GM04503 (cell line): ENCODE measurements at places on chromosomes 6 and 20.

- no peak for DNase-seq
These were observed 84.2 kb downstream of the MRPL14 start for GRCh38 chr6:44042989-44043478.

DNA sequence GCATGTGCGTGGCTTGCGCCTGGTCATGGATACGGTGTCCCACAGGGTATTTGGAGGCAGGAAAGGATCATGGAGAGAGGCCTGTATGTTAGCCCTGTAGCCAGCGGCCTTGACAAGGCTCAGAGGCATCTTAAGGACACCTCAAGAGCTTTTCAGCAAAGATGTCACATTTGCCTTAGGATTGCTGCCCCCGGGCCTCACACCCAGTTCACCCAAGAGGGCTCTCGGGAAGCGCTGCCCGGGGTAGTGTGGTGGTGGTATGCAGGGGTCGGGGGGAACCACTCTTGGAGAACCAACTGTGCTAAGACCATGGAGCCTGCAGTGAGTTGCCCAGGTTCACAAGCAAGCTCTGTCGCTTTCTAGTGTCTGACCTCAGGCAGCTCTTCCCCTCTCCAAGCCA, 36.9 kb upstream of the VSTM2L start:
- no peak for DNase-seq

DNA sequence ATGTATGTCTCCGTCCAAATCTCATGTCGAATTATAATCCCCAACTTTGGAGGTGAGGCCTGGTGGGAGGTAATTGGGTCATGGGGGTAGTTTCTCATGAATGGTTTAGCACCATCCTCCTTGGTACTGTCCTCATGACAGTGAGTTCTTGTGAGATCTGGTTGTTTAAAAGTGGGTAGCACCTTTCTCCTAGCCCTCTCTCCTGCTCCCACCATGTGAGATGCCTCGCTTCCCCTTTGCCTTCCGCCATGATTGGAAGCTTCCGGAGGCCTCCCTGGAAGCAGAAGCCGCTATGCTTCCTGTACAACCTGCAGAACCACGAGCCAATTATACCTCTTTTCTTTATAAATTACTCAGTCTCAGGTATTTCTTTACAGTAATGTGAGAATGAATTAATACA, 123.1 kb downstream of the FYN start:
- no peak for DNase-seq

DNA sequence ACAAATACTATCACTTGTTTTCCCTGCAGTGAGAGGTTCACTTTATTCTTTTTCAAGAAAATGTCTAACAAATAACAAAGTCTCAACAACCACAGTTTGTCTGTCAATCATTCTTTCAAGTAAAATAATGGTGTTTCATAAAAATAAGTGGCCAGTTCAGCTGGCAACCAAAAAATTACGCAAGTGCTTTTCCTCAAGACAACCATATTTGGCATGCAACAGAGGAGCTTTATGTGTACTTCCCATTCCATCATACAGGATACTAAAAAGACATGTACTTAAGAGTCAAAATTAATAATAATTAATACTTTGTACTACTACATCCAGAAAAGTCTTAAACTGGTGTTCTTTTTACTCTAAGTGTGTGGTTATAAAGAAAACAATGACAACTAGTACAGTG, 34.6 kb downstream of the ATG5 start:
- DNase-seq = no peak

DNA sequence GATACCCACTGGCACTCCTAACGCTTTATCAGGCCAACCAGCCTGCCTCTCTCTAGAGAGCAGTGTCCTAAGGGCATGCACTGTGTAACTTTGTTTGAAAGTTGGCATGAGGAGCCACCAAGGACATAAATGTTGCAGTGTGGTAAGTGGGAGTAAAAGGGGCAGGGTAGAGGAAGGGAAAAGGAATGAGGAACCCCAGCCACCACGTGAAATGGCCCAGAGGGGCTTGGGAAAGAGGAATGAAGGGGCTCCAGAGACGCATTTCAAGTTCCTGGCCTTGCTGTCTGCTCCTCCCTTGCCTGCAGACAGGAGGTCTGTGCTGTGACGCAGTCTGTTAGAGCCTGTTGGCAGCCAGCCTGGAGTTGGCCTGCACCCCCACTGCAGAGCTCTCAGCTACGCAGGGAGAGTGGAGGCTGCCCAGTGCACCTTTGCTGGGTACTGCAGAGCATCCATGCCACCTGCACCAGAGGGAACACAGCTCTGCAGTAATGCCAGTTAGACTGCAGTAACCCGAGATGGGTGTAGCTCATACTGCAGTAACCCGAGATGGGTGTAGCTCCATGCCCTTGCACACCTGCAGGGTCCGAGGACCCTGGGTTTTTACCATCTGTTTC, 86.8 kb upstream of the SNAP25 start:
- DNase-seq = no peak

DNA sequence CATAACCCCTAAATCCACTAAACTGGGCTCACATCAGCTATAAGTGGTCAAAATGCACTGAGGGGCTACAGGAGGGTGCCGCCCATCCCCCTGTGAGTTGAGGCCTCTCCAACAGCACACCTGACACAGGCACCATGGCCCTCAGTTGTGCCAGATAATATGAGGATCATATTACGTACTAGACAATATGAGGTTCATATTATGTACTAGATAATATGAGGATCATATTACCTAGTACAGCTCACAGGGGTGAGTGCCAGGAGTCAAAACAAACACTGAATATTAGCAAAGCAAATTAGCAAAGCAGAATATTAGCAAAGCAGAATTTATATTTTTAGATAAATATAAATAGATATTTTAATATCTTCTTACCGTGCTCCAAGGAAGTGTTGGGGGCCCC, 35.3 kb downstream of the CD24 start:
- DNase-seq = no peak

- no peak for DNase-seq
These were observed 54.0 kb downstream of the PIGU start for GRCh38 chr20:34622821-34623451.

- peak; percentile 71 for DNase-seq
These were observed 383.3 kb upstream of the CITED2 start for GRCh38 chr6:139757784-139758183.

DNA sequence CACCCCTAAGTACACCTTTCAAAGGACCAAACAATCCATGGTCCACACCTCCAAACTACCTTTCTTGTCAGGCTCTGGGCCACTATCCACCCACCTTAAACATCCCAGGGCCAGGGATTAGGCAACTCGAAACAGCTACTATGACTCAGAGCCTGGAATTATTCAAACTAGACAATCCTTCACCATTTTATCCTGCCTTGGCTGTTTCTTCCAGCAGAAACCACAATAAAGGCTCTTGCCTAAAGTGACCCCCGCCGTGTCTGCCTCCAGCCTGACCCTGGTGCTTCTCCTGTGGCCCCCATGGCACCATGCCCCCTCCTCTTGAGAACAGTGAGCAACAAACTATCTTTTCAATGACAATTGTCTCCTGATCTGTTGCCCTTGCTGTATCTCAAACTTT, 195.5 kb downstream of the EPM2A start:
- DNase-seq = no peak

GRCh38 chr6:106547601-106548453, 81.5 kb downstream of the RTN4IP1 start:
- no peak for DNase-seq

DNA sequence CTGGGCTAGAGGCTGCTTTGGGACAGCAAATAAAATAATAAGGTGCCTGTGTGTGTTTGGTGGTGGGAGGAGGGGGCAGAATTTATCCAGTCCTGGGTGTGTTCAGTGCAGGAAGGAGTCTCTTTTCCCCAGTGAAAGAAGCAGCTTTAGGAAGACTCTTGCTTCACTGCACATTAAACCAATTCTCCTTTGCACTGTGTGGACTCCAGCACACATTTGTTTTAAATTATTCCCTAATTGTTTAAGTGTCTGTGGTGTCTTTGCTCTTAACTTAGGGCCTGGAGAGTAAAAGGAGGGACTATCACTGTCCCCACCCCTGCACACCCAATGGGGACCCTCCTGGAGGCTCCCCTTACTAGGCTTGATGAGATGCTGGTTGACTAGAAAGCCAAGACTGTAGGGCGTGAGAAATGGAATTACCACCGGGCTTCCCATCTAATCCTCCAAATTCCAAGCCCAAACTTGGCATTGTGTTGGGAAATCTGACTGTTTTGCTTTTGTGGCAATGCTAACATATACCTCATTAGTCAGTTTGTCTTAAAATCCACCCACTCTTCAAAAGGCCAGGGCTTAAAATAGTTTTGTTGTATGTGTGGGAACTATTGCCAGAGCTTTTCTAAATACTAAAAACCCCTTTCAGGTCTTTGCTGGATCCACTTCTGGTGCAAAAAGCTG, 13.5 kb upstream of the DAAM2 start:
- no peak for DNase-seq

DNA sequence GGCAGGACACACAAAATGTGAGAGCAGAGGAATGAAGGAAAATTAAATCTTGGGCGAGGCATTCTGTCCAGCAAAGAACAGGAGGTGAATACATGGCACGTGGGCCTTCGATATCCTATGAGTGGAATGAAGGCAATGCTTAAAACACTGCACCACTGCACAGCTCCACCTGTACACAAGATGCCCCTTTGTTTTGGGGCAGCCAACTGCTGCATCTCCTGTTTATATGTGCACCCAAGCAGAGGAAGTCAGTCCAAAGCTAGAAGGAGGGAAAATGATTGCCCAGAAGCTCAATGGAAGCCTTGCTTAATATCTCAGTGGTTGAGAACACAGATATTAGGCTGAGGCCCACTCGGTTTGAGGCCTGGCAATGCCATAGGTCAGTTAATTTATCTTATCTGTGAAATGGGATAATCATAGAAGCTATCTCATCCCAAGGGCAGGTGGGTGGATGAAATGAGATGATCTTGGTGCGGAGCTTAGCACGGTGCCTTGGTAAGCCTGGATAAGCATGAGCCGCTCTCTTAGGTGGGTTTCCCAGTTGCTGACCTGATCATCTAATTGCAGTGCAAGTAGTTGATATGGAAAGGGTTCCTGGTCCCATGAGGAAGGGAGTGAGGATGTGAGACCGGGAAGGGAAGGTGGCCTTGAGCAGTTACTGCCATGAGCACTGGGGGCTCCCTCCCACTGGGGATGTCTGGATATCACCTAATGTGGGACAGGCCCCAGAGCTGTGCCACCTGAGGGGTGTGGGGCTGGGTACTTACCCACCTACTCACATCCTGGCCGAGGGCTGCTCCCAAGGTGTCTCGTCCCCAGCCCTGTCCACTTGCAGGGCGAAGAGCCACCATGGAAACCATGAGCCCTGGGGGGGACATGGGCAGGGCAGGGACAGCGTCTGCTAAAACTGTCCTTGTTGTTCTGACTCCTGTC, 9.9 kb downstream of the BANF2 start:
- DNase-seq = no peak

DNA sequence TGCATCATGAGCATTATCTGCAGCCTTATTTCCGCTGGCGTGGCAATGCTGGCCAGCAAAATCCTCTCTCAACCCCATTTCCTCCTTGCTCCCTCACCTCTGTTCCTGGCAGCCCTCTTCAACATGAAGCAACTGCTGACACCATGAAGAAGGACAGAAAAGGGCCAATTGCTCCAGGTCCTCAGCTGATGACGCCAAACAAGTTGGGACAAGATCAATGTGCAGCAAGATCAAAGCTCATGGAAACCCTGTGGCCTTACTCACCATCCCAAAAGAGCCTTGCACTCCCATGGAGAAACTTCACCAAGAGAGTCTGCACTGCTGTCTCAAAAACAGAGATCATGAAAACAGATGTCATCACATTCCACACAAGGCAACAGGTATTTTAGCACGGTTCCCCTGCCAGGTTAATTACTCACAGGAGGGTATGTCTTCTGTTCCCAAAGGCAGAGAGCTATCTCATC, 7.4 kb downstream of the GFOD1 start:
- no peak for DNase-seq
